Vagina (tissue), 2 donors: ENCODE measurements at places on chromosomes 5 and 9.

DNA sequence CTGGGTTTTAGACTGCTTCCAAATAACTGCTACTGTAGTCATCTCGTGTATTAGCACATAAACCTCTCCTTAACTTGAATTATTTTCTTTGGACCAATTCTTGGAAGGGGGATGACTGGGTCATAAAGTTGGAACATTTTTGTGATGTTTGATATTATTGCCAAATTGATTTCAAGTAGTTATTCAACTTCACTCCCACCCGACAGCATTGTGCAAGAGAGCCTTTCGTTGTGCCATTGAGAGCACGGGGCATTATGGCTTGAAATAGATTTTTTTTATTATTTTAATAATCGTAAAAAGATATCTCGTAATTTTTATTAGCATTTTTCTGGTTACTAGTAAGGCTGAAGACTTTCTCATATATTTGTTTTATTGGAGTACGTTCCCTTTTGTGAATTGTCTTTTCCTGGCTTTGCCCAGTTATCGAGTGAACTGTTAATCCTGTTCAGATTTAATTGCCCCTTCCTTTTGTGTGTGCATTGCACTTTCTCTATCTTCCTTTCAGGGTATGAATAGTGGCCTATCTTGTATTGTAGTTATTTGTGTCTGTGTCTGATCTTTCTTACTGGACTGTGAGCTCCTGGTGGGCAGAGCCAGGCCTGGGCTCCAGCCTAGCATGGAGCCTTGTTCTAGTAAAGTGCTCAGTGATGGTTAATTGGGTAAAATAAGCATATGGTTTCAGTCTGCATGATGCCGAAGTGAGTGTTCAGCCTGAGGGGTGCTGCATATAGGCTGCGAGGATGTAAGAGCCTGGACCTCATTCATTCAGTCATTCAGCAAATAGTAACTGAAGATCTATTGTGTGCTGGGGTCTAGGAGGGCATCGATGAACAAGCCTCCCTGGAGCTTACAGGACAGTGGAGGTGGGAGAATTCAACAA is 93.5 kb upstream of the SHB start:
- peak; percentile 80 for DNase-seq

DNA sequence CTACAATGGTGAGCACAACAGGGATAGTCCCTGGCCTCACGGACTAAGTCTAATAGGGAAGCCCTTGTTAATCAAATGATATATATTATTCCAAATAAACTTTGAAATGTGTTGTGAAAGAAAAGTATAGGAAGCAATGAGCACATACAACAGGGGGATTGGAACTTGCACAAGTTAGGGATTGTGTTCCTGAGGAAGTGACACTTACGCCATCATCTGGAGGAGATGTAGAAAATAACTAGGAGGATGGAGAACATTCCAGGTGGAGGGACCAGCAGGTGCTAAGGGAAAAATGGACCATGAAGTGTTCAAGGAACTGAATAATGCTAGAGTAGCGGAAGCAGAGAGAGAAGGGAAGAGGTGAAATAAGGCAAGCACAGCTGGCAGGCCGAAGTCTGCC is 18.8 kb upstream of the RPS23 start:
- DNase-seq, result no peak

DNA sequence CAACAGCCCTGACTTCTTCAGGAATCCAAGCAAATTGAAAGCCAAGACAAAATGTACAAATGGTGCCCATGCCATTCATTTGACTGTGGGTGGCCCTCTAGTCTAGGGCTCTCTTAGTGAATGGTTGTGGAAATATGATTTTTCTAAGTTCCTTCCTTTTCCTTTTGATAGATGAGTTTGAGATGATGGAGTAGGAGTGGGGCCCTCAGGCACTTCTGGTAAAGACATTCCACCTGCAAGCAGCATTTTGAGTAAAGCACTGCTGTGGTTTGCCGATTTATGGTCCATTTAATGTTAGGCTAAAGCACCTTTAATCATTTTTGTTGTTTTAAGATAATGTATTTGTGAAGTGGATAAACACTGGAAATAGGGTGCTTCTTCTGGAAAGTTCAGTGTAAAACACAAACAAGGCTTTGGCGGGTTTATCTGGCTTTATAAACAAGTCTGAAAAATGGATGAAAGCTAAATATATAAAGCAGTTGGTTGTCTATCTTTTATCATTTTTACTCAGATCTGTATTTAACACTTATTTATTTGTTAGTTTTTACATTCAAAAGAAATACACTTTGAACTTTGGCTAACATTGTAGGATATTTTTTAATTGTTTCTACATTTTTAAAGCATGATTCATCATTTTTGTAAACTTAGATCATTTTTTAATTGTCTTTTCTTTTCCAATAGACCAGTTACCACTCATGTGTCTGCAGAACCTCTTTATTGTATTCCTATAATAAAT is 213.5 kb downstream of the PJA2 start:
- DNase-seq, result no peak

DNA sequence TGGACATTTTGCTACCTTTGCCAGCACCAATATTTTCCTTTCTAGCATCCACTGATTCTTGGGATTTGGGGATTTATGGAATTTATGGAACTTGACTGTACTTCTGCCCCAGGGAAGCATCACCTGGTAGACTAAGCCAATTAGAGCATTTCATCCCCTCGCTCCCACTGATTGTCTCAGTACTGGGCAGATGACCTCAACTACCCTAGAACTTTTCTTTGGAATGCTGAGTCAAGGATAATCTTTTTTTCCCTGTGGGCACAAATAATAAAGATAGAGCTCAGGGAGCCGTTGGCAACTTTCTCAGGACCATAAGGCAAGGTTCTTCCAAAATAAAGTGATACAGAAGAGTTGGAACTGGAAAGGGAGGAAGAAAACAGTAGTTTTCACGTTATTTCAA is 438.4 kb downstream of the PLK2 start:
- no peak for DNase-seq

- DNase-seq, result no peak
Observed at GRCh38 chr5:10063997-10064396, 185.7 kb downstream of the ATPSCKMT start.
